ENCODE measurements at places on chromosomes 6 and 20. TPM values are rescaled to one million over a fixed set of nuclear protein-coding genes. Genes with fewer than 3 reads are reported as not detected.
A peak's percentile ranks its signal among the peaks of the same experiment; 100 is the strongest.

DNA sequence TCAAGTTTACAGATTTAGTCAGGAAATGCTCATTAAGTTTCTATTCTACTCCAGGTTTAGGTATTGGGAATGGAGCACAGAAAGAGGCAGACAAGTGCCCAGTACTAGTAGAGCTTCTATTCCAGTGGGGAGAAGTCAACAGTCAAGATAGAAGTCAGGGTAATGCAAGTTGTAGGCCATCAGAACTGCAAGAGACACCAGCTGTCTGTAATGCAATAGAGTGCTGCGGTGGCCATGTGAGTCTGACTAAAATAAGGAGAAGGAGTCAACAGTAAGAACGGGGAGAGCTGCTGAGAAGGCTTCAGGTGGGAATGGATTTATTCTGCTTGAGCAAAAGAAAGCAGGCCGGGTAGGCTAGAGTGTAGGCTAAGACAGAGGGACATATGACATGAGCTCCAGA, 515.0 kb downstream of the QKI start:
- no peak for DNase-seq

- DNase-seq: no peak
Observed at GRCh38 chr20:34385464-34385863, 22.4 kb downstream of the ITCH start.

DNA sequence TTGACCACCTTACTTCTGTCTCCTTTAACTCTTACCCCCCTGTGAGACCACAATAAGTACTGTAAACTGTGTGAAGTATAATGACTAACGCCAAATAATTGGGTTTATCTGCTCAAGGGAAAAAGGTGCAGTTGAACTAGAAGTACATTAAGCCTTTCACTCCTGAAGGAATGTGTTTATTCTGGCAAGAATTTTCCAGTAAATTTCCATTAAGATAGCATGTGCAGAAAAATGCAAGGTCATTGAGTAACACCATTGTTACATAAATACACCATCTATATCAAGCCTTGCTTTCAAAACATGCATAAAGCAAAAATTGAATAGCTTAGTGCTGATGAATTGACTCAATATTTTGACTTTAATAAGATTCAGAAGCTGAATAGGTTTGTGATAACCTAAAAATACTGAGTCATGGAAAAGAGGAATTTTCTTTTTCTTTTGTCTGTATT, 65.4 kb downstream of the ARHGAP18 start:
- no peak for DNase-seq

DNA sequence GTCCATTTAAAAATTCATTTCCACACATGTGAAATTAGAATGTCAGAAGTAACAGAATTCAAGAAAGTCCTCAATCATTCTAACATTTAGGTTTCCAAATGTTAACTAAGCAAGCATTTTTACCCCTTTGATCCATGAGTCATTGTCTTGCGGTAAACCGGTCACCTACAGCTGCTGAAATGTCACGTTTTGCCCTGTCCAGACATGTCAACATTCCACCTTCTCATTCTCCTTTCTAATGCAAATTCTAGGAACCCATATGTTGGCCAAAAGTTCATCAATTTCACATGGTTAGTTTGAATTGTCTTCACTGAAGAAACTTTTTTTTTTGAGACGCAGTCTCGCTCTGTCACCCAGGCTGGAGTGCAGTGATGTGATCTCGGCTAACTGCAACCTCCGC, 117.2 kb downstream of the IPCEF1 start:
- no peak for DNase-seq

DNA sequence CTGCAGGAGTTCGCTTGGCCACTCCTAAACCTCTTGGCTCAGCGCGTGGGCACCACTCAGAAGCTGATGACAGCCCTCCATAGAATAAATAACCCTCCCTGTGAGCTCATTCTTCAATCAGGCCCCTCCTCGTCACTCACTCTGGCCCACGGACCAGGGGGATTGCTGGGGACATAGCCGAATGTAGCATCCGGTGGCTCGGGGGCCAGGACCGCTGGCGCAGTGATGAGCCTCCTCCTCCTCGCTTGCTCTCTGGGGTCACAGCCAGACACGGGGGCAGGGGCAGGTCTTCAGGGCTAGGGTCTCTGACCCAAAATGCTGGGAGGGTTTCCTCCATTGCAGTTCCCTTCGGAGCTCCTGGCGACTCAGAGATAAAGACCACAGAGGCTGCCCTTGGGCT, 79.9 kb downstream of the TFAP2C start:
- DNase-seq: no peak

GRCh38 chr6:159156089-159156488, 13.1 kb upstream of the FNDC1 start:
- no peak for DNase-seq

- no peak for DNase-seq
Observed at GRCh38 chr6:139448998-139449610, 74.7 kb upstream of the CITED2 start.

GRCh38 chr20:11174861-11175260, 501.1 kb upstream of the JAG1 start:
- DNase-seq: no peak

DNA sequence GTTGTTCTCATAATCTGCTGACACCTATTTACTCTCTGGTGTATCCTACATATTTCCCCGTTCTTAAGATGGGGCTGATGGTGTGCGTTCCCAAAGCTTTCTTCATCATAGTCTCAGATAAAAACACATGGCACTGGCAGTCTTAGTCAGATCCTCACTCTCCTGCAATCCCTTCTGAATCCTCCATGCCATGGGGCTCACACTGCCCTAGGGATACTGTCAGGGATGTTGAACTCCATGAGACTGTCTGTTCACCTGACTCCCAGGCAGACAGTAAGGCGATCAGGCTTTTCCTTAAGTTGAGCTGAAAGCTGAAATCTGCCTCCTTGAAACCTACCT, 76.0 kb downstream of the SLX4IP start:
- no peak for DNase-seq

GRCh38 chr6:14353281-14353680, 235.7 kb downstream of the CD83 start:
- no peak for DNase-seq

- DNase-seq: no peak
Observed at GRCh38 chr6:131646249-131646670, 9.2 kb downstream of the ENPP3 start.

- peak; percentile 92 for DNase-seq
Observed at GRCh38 chr6:32970413-32971241, 2.2 kb downstream of the BRD2 start.

DNA sequence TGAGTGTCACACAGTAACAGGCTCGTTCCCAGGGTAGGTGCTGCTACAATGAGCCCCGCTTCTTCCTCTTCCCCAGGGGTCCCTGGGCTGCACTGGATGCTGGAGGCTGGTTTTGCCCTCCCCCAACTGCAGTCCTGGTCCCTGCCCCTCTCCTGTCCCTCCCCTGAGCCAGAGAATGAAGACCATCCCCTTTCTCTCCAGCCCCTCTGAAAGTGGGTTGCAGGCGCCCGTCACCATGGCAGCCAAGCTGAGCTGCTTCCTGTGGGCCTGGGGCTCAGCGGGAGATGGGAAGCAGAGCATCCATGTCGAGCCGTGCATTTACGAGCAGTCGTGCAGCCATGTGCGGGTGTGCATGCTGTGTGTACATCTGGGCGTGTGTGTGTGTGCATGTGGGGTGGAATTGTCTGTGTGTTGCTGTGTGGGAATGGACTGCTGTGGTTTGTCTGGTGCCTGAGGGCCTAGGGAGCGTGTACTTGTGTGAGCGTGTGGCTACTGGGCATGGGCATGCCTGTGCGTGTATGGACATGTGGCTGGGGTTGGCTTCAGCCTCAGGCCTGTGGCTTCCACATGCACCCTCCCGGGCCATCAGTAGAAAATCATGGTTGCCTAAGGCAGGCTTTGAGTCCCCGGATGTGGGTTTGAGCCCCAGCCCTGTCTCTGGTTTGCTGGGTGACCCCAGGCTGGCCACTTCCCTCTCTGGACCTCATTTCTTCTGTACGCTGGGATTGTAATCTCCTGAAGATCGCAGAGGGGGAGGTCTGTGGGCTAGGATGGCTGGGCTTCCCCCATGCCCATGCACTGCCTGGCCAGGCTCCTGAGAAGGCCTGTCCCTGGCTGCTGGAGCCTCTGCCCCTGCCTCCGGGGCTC, 48.8 kb downstream of the SRC start:
- no peak for DNase-seq

- no peak for DNase-seq
Observed at GRCh38 chr6:26514984-26515383, 14.9 kb downstream of the BTN1A1 start.

GRCh38 chr6:7417684-7418083, 28.1 kb downstream of the RIOK1 start:
- no peak for DNase-seq

DNA sequence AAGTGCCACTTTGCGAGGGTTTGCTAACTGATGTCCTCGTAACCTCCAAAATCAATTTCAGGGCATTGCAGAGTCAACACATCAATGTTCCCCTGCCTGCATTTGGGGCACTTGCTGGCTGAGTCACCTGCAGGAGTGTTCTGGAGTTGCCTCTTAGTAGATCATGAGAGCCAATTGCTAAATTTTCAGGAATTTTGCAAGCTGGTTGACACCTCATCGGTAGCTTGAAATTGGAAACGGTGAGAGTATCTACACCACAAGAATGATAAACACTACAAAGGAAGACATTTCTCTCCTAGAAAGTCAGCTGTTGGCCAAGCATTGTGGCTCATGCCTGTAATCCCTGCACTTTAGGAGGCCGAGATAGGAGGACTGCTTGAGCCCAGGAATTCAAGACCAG, 10.8 kb upstream of the BFSP1 start:
- DNase-seq: no peak

DNA sequence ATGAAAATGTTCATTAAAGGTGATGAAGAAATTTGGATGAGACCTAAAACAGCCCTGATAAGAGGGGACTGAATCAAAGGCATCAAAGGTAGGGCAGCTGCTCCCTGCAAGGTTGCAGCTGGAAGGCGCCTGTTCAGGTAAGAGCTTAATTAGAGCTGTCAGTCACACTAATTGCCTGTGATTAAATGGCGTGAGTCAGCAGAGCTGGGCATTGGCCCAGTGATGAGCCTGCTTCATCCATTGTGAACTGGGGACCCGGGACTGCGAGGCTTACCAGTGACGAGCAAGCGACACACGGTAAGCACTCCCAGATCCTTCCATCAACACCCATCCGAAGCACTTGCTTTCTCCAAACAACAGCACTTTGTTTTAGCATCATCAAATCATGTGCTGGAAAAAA, 621.5 kb upstream of the CDH4 start:
- DNase-seq: no peak

- DNase-seq: no peak
Observed at GRCh38 chr20:46131396-46131795, 13.3 kb downstream of the CD40 start.

DNA sequence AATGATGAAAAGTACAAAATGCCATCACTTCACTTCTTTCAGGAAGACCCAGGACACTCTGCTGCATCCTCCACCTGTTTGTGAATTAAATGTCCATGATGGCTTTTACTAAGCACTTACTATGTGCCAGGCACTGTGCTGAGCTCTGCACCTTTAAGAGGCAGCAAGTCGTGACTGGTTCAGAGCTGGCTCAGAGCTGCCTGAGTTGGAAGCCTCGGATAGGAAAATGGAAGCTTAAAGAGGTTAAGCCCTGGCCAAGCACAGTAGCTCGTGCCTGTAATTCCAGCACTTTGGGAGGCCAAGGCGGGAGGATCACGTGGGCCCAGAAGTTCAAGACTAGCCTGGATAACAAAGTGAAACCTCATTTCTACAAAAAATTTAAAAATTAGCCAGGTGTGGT, 95.6 kb downstream of the SNX5 start:
- peak; percentile 27 for DNase-seq

DNA sequence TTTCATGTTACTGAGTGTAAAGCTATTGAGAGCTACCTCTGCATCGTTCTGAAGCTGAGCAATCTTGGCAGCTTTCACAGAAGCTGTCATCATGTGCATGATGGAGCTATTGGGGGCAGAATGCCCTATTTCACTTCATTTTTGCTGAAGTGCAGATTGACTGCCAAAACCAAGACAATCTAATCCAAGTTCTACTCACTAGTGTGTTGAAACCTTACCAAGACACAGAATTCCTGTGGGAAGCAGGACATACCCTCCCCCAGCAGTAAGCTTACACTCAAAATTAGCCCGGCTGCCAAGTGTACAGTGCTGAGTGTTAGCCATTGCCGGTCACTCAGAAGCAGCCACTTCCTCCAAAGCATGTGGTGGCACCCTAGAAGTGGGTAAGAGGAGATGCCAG, 177.3 kb upstream of the TENT5A start:
- no peak for DNase-seq

DNA sequence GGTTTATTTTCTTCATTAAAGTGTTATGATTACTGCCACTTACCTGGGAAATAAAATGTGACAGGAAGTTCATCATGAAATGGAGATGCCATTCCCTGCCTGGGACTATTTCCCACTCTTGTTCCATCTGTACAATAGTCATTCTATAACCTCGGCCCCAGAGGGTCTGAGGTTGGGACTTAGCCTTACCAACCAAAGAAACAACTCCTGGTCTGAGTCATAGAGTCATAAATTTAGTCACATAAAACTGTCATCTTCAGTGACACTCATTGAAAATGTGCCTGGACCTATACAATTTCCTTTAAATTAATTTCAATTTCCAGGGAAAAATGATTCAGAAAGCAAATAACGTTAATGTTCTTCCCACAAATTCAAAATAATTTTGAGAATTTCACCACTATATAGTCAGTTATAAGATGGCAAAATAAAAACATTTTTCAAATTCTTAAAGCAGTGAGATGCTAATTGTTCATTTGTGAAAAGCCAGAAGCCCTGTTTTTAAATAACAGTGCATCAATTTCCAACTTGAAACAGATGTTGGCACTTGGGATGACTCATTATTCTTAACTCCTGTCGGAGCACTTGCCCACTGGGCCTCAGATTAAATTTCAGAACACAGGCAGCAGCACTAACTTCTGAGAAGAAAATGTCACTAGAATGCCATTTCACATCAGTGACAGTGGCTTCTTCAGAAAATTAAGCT, 201.2 kb upstream of the SMLR1 start:
- DNase-seq: no peak

DNA sequence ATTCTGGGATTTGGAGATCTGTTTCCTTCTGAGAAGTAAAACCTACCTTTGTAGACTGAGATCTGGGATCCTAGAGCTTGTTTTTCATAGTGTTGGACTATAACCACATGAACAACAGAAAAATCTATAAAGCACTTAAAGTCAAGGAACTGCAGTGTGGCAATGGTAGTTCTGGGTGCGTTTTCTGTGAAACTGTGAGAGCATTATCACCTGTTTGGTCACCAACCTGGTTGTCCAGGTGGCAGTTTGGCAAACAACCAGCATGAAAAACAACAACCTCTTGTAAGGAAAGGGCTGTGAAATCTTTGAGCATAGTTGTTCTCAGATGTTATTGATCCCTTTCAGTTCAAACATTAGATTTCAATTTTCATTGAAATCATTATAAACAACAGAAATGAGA, 215.8 kb upstream of the CITED2 start:
- DNase-seq: no peak

GRCh38 chr6:97077380-97077779, 152.9 kb downstream of the KLHL32 start:
- no peak for DNase-seq

Gene EYS
- total RNA-seq: not detected

Gene TSPO2
- not detected for total RNA-seq

Gene TMEM244
- not detected for total RNA-seq

Gene LIN28B
- total RNA-seq: not detected

Gene CDK19
- total RNA-seq: 20.6 TPM

All from suprapubic skin (tissue), 4 donors.